Spleen (tissue), 13 donors: ENCODE measurements at places on chromosomes 7 and 10. TPM values are rescaled to one million over a fixed set of nuclear protein-coding genes. Genes with fewer than 3 reads are reported as not detected.

The CDNF gene
- 0.67 TPM for polyA plus RNA-seq

The ADRB1 gene
- 0.50 TPM for polyA plus RNA-seq

- DNase-seq: no peak
- H3K36me3 ChIP-seq: peaks cover 24% of the 10 kb centered on the region
Measured at GRCh38 chr7:44400033-44400511, 74.7 kb upstream of the CAMK2B start.

- H3K36me3 ChIP-seq: no peaks in the 10 kb centered on the region
- H3K27me3 ChIP-seq: no peaks in the 10 kb centered on the region
- no peak overlapping the region for H3K27ac ChIP-seq
- DNase-seq: no peak
Measured at GRCh38 chr10:73364964-73365363, 6.3 kb upstream of the CFAP70 start.

The SLC25A40 gene
- polyA plus RNA-seq: 9.1 TPM

The TMEM248 gene
- polyA plus RNA-seq: 30.9 TPM

DNA sequence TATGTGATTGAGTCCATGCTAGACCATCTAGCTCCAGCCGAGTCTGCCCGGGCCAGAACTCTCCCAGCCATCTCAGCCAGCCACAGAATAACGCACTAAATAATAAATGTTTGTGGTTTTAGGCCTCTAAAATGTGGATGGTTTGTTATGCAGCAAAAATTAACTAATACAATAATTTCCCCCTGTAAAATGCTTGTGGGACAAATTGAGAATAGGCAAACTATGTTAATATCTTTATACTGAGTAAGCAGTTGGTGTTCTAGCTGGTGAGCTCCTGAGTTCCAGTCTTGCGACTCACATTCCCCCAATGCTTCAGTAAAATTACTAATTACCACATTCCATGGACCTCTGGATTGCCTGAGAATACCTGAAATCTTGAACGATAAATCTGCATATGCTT lies 316.8 kb upstream of the NFE2L3 start:
- no peak overlapping the region for H3K4me3 ChIP-seq
- H3K4me1 ChIP-seq: peaks cover 6% of the 10 kb centered on the region
- no peaks in the 10 kb centered on the region for H3K36me3 ChIP-seq
- no peak for DNase-seq

GRCh38 chr10:26696786-26697162 lies 727 bp upstream of the PDSS1 start:
- peaks cover 39% of the 10 kb centered on the region for H3K4me1 ChIP-seq
- no peaks in the 10 kb centered on the region for H3K36me3 ChIP-seq
- peak overlapping the region; percentile 96 for H3K4me3 ChIP-seq
- DNase-seq: no peak
- peak overlapping the region; percentile 89 for H3K27ac ChIP-seq

The TRIM50 gene
- 0.18 TPM for polyA plus RNA-seq

The AHR gene
- 8.1 TPM for polyA plus RNA-seq

The SAMD9 gene
- 8.2 TPM for polyA plus RNA-seq

- H3K4me3 ChIP-seq: no peak overlapping the region
- no peaks in the 10 kb centered on the region for H3K27me3 ChIP-seq
- H3K4me1 ChIP-seq: no peaks in the 10 kb centered on the region
Measured at GRCh38 chr10:5533098-5533731, 8.5 kb downstream of the CALML3 start.

The FAM237B gene
- not detected for polyA plus RNA-seq

The CTBP2 gene
- 7.0 TPM for polyA plus RNA-seq

DNA sequence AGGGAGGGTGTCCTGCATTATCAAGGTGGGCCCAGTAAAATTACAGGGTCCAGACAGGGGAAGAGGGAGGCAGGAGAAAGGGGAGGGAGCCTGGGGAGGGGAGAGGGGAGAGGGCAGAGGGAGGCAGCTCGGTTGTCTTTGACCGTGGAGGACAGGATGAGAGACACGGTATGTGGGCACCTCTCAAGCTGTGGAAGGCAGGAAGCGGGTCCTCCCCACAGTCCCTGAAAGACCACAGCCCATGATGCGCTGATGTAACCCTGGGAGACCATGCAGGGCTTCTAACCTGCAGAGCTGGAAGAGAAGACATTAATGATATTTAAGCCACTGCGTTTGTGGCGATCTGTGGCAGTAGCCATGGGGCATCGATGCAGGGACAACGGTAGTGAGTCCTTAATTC lies 27.2 kb upstream of the MNX1 start:
- H3K27me3 ChIP-seq: peaks cover 14% of the 10 kb centered on the region
- H3K4me3 ChIP-seq: no peak overlapping the region
- no peak for DNase-seq
- no peaks in the 10 kb centered on the region for H3K4me1 ChIP-seq
- H3K36me3 ChIP-seq: no peaks in the 10 kb centered on the region

DNA sequence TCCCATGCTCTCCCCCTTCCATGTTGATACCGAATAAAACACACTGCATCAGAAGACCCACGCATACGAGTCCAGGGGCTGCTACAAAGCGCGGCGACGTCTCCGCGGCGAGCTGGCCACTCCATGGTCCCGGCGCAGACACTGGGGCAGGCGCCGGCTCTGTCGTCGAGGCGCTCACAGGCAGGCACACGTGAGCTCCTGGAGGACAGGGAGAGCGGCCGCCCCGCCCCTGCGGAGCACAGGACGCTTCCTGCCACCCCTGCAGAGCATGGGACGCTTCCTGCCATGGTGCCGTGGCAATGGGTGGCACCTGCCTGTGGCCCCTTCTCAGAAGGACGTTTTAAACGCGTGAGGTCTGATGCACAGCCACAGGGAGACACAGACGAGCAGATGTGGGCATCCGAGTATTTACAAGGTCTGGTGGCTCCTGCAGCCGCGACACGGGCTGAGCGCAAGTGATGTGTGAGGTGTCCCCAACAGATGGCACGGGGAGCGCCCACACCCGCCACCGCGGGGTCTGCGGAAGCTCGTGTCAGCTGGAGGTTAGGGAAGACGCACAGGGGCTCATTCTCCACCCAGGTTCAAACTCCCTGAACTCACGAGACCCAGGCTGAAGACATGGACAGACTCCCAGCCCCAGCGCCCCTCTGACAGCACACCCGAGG lies 21.4 kb upstream of the GPR146 start:
- DNase-seq: peak; percentile 89
- peaks cover 8% of the 10 kb centered on the region for H3K36me3 ChIP-seq
- no peak overlapping the region for H3K4me3 ChIP-seq
- H3K27me3 ChIP-seq: no peaks in the 10 kb centered on the region

DNA sequence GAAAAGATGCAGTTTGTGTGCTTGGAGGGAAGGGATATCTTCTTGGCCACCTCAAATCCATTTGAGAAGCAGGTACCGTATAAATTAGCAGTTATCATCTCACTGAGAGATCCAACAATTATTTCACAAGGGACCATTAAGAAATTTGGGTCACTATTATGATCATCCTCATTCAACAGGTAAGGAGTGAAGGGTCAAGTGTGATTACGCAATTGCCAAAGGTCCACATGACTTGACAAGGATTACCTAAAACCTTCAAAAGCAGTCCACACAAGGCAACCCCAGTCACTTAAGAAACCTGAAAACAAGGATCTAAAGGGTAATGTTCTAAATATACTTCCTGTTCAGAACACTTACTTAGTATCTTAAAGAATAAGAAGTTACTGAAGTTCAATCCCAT lies 27.4 kb downstream of the CCDC6 start:
- no peak for DNase-seq
- peaks cover 64% of the 10 kb centered on the region for H3K4me1 ChIP-seq
- H3K4me3 ChIP-seq: no peak overlapping the region
- no peaks in the 10 kb centered on the region for H3K27me3 ChIP-seq

The FOXP2 gene
- polyA plus RNA-seq: 0.09 TPM

The CXCL12 gene
- 44.7 TPM for polyA plus RNA-seq

The SLC39A12 gene
- 0.10 TPM for polyA plus RNA-seq

DNA sequence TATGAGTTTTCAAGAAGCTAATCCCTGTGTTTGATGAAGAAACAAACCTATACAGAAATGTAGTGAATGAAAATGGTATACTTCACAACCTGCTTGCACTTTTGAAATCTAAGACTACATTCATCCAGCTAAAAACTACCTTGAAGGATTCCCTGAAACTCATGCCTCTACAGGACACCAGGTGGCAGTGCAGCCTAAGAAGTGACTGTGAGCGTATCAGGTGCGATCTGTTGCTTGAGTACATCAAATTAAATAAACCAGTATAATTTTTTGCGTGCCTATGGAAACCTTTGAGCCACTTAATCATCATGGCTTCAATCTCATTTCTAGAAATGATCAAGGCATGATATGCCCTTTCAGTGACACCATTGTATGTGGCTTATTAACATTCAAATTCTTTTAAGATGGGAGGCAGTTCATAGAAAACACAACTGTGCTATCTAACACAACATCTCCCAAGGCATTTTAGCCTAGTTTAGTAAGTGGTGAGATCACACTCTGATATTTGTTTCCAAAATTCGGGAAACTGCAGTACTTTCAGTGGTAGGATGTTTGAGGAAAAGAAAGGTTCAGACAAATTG lies 57.4 kb downstream of the PPP1R17 start:
- no peaks in the 10 kb centered on the region for H3K4me1 ChIP-seq
- H3K27me3 ChIP-seq: no peaks in the 10 kb centered on the region
- H3K36me3 ChIP-seq: no peaks in the 10 kb centered on the region
- no peak overlapping the region for H3K27ac ChIP-seq
- DNase-seq: no peak

DNA sequence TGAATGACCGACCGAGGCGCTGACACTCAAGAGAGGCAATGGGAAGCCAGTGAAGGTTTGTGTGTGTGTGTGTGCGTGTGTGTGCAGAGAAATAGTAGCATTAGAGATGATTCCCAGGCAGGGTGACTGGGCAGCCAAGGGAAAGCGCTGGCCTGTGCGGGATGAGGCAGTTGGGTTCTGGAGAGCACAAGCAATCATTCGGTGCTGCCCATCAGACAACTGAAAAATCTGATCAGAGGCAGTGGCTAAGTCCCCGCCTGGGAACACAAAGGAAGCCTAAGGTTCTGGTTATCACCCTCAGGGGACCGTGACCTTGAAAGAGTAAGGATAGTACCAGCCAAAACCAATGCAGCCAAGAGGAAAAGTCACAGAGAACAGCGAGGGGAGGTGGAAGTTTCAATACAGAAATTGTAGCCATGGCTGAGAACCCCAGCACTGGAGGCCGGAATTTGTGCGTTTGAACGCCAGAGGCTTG lies 868 bp upstream of the PDCD4 start:
- peak overlapping the region; percentile 100 for H3K27ac ChIP-seq
- no peak for DNase-seq
- H3K4me1 ChIP-seq: peaks cover 64% of the 10 kb centered on the region
- peak overlapping the region; percentile 78 for H3K4me3 ChIP-seq
- no peaks in the 10 kb centered on the region for H3K27me3 ChIP-seq

The CLDN4 gene
- polyA plus RNA-seq: 0.77 TPM

The RFC2 gene
- polyA plus RNA-seq: 23.2 TPM

DNA sequence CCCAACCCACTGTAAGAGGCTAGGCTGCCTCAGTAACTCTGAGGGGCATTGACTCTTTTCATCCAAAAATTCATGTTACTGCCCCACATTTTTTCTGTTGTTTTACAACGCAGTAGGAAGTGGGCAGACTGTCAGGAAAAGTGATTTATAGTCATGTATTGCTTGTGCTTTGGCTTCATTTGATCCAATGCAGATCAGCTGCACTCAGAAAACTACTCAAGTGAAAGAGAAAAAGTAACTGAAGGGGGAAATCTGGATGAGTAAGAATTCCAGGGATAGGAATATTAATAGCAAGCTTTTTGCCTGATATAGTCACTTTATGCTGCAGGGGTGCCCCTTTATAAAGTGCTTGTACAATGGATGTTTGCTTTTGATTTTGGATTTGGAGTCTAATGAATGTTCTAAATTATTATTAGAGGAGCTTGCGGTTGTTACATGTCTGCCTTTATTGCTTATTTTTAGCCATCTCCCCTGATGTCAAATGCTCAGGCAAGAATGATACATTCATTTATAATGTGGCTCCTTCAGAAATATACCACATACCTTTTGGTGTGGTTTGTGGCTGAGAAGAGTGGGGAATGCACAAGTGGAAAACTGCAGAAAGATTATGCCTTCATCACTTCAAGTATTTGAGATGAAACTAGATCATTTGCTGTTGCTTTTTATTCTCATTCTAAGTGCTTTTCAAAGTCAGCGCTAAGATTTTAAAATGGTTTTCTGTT lies 86.1 kb downstream of the EGFR start:
- H3K4me3 ChIP-seq: no peak overlapping the region
- H3K4me1 ChIP-seq: peaks cover 11% of the 10 kb centered on the region
- no peaks in the 10 kb centered on the region for H3K27me3 ChIP-seq
- no peak for DNase-seq
- no peak overlapping the region for H3K27ac ChIP-seq
- no peaks in the 10 kb centered on the region for H3K36me3 ChIP-seq

DNA sequence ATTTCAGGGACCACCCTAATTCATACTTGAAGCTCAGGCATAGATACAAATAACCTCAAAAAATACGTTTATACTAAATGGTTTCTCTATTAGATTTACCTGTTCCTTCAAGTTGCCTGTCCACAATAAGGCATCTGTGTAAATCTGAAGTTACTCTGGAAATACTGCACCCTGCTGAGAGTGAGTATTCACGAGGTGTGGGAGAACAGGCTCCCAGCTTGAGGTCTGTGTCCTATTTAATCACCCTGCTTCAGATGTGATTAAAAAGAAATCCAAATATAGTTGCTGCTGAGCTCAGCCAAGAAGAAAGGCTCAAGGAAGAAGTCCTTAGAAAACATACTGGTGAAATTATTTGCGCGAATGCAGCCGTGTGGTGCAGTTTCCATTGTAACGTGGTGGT lies 136.8 kb downstream of the KLF6 start:
- no peak overlapping the region for H3K4me3 ChIP-seq
- no peaks in the 10 kb centered on the region for H3K36me3 ChIP-seq
- H3K4me1 ChIP-seq: no peaks in the 10 kb centered on the region
- DNase-seq: no peak

DNA sequence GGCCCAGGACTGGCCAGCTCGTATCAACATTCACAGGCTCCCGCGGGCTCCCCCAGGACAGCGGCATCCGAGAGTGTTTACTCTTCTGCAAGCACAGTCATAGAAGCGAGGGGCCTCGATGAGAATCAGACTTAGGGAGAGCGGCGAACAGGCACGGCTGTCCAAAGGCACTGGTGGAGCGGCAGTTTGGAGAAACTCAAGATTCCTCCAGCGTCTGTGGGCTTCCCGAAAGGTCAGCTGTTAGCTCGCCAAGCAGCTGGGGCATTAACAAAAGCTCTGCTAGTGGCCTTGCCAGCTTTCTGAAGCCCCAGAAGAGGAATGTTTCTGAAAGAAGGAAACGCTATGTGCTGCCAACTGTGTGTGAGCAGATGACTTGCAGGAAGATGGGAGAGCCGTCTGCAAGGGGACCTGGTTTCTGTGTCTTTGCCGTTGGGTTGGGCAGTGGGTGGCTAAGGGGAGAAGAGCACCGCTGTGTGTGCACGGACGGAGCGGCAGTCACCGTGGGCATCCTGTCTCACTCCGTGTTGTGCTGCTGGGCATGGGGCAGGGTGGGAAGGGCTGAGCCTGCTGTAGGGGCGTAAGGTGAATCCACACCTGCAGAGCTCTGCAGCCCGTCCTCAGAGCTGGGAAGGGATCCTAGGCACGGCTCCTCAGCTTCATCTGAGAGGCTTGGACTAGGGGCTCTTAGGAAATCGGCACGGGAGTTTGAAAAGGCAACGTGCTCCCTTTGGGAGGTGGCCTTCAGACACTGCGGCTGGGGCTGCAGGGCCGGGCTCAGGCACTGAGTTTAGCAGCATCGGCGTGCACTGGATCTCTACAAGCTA lies 42.1 kb downstream of the AMZ1 start:
- no peaks in the 10 kb centered on the region for H3K27me3 ChIP-seq
- peaks cover 25% of the 10 kb centered on the region for H3K36me3 ChIP-seq
- H3K4me1 ChIP-seq: peaks cover 55% of the 10 kb centered on the region
- no peak overlapping the region for H3K4me3 ChIP-seq
- H3K27ac ChIP-seq: peak overlapping the region; percentile 70

The ZMIZ1 gene
- 11.8 TPM for polyA plus RNA-seq
